ENCODE measurements at places on chromosomes 13 and 19.

DNA sequence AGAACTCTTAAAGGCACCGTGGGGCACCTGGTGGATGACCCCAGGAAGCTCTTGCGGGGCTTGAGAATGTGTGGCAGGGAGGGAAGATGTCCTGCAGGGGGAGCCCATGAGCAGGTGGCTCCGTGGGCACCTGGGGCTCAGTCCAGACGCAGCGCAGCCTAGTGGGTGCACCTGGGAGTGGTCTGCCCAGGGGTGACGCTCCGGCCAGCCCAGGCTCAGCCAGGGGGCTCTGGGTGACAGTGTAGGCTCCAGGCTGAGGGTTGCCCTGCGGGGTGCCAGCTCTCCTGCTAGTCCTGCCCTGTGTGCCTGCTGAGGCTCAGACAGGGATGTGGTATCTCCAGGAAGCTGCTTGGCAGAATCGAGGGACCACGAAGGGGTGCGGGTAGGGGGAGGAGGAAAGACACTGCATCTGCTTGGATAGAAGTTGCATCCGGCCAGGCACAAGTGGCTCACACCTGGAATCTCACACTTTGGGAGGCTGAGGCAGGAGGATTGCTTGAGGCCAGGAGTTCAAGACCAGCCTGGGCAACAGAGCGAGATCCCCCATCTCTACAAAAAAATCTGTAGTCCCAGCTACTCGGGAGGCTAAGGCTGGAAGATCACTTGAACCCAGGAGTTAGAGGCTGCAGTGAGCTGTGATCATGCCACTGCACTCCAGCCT lies 15.0 kb upstream of the PGLS start:
- DNase-seq: peak; percentile 46

DNA sequence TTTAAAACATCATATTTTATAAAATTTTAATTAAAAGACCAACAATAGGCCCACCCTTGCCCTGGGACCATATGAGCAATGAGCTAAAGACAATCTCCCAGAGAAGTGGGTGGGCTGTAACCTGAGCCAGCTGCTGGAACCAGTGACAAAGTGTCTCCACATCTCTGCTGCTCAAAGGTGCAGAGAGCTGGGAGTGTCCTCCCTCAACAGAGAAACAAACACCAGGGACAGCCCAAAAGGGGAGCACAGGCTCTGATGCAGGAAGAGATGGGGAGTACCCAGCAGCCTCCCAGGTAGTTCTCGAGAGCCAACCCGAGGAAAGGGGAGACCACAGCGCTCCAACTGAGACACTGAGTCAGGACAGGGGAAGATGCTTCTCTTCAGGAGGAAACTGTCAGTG lies 39.1 kb downstream of the DOCK9 start:
- DNase-seq: no peak

DNA sequence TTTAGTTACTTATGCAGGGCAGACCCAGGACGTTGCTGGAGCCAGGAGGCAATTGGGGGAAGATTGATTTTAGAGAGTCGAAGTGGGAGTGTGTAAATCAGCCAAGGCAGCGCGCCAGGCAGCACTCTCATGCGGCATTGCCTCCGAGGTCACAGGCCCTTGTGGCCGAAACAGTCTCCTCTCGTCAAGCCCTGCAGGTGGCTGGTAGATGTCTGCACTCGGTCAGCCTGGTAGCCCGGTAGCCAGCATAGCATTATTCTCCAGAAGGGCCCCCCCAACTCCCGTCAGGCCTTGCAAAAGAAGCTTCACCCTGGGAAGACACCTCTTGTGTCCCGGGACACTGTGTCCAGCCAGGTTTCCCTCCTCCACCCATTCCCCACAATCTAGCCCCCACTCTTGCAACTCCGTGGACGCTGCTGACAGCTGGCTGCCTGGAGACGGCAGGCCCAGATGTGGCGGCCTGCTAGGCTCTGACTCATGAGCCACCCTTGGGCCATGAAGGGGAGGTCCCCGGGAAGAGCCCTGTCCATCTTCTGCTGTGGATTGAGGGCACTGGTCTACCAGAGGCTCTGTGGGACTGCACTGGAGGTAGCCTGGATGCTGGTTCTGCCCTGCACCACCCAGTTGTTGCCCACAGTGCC lies 2.6 kb upstream of the PEPD start:
- no peak for DNase-seq

GRCh38 chr13:114017028-114017630 lies 43.3 kb upstream of the C13orf46 start:
- no peak for DNase-seq

All from Caki2 (cell line).